ENCODE measurements at places on chromosomes 6 and 20. TPM values are rescaled to one million over a fixed set of nuclear protein-coding genes. Genes with fewer than 3 reads are reported as not detected.

TRIM15 gene
- total RNA-seq, result not detected

BMP2 gene
- total RNA-seq, result 16.1 TPM

GRCh38 chr6:19869464-19869863, 32.3 kb downstream of the ID4 start:
- no peak for DNase-seq

GRCh38 chr6:36285797-36286196, 15.9 kb downstream of the PNPLA1 start:
- DNase-seq, result no peak

DNA sequence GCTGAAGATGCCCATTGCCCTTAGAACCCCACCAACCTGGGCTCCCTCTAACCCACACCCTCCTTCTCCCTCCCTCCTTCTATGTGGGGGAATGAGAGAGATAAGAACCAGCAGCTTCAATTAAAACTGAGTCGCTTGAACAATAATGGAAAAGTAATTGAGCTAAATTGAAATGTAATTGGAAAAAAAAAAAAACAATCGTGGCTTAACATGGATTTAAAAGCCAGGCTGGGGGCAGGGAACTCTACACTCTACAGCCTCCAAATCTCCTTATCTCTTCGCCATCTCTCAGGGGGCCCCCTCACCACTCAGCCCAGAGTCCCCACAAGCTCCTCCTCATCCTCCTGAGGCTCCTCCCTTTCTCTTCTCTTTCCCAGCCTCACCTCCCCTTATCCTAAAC, 83.2 kb downstream of the MDGA1 start:
- DNase-seq, result no peak

Data from pulmonary artery endothelial cell (primary cell).